HT-29 (cell line): ENCODE measurements at places on chromosomes 12 and 14. TPM values are rescaled to one million over a fixed set of nuclear protein-coding genes. Genes with fewer than 3 reads are reported as not detected.

Gene VWF
- total RNA-seq, result under 0.01 TPM in 1 of 2 replicates, not detected in the other

Gene RND1
- 8.7 and 9.8 TPM in 2 replicates for total RNA-seq

DNA sequence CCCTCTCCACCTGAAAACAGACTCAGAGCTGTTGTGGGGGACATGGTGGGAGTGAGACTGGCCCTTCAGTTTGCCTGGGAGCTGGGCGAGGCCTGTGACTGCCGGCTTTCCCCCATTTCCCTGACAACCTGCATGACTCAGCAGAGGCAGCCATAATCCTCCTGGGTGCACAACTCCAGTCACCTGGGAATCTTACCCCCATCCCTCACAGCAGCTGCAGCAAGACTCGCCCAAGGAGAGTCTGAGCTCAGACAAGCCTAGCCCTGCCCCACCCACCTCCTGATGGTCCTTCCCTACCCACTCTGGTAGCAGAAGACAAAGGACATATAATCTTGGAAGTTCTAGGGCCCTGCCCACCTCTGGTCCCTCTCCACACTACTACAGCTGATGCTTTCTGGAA, 207.3 kb upstream of the ARID2 start:
- DNase-seq, result no peak

GRCh38 chr12:48442179-48442847, 30.0 kb upstream of the ANP32D start:
- peak; percentile 10 for DNase-seq

DNA sequence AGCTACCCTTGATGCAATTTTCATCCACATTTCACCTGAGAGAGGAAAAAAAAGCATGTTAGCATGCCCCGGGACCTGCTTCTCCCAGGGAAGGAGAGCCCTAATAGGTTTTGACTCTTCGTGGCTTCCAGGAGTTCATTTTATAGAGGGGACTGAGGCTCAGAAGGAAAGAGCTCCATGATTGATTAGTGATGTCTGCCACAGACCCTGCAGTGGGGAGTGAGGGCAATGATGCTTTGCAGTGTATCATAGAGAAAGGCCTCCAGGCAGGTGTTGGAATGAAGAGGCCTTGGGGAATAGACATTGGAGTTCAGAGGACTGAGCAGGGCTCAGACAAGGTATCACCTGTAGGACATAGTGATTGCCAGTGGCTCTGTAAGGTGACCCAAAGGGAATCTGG, 41.5 kb downstream of the RNFT2 start:
- no peak for DNase-seq

DNA sequence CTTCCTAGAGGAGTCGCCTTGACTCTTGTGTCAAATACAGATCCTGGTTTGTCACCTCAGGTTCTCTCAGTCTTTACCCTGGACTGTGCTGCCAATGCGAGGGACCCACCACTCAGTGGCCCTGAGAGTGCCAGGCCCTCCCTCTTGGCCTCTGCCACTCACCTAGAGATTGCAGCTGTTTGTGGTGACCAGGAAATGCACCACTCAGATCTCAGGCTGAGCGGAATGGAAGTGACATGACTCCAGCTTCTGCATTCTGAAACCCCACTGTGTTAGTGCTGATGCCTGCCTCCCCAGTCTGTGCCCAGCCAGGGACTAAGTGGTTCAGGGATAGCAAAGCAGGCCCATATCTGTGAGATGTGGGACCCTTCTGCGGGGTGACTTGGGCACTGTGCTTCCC, 27.8 kb upstream of the NEDD1 start:
- DNase-seq, result no peak

DNA sequence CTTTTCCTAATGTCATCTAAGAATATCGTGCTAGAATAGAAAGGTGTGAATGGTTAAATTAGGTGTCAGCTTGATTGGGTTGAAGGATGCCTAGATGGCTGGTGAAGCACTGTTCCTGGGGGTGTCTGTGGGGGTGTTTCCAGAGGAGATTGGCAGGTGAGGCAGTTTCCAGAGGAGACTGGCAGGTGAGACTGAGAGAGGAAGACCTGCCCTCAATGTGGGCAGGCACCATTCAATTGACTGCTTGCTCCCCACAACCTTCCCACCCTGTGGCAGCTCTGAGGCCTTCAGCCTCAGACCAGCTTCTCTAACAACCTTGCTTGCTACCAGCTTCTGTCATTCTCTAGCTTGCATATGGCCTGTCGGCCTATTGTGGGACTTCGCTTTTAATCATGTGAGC, 9.2 kb downstream of the RNASE9 start:
- DNase-seq, result no peak
